ENCODE measurements at places on chromosomes 12 and 14.

DNA sequence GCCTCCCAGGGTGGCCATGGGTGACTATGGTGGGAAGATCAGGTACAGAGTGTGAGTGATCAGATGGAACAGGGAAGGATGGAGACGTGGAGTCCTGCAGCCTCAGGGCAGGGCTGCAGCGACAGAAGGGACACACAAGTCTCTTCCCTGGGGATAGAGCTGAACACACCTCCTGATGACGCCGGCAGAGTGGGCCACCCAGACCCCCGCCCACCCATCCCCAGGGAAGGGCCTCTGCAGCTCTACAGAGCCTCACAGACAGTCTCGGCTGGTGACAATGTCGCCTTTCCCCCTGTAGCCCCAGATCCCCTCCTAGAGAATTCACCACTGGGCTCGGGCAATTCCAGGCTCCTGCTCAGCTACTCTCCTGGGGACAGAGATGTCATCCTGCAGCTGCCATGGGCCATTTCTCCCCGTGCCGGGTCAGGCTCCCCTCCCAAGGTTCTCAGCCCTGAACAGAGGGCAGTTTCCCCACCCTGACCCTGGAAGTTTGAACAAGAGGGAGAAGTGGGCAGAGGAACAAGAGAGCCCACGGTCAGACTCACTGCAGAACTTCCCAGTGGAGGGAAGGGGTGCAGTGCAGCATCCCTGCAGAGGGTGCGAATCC, 115.7 kb downstream of the NCOR2 start:
- no peak for DNase-seq

GRCh38 chr14:24113801-24114531, 611 bp upstream of the DCAF11 start:
- peak; percentile 84 for DNase-seq

- no peak for DNase-seq
Measured at GRCh38 chr12:2412305-2412643, 359.5 kb downstream of the CACNA1C start.

GRCh38 chr12:91033251-91033650, 24.6 kb downstream of the KERA start:
- DNase-seq: no peak

GRCh38 chr12:53737951-53738405, 10.7 kb upstream of the CALCOCO1 start:
- no peak for DNase-seq

- DNase-seq: no peak
Measured at GRCh38 chr14:69137843-69138535, 14.9 kb downstream of the DCAF5 start.

DNA sequence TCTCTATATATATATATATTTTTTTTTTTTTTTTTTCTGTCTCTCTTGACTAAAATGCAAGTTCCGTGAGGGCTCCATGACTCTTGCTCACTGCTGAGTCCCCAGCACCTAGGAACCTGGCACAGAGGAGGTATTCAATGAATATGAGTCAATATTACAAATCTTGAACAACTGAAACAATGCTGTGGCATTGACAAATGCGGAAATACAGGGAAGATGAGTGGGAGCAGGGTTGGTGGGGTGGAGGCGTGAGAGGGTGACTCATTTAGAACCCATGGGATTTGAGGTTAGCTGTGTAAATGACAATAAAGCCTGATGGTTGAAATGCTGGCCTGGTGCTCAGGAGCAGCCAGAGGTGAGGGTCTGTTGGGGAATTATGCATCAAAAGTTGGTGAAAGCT, 121.7 kb upstream of the FUT8 start:
- no peak for DNase-seq

- DNase-seq: no peak
Measured at GRCh38 chr14:95849761-95850160, 26.9 kb upstream of the TUNAR start.

GRCh38 chr14:68282479-68283377, 463.1 kb downstream of the RAD51B start:
- DNase-seq: no peak

DNA sequence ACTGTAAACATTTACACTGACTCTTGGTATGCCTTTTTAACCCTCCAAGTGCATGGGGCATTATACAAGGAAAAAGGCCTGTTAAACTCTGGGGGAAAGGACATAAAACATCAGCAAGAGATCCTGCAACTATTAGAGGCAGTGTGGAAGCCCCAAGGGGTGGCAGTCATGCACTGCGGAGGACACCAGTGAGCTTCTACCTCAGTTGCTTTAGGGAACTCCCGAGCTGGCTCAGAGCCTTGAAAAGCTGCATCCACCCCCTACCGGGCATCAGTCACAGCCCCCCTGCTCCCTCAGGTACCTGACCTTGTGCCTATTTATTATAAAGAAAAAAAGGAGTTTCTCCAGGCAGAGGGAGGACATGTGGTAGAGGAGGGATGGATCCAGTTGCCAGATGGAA, 695.6 kb upstream of the LMO3 start:
- no peak for DNase-seq

DNA sequence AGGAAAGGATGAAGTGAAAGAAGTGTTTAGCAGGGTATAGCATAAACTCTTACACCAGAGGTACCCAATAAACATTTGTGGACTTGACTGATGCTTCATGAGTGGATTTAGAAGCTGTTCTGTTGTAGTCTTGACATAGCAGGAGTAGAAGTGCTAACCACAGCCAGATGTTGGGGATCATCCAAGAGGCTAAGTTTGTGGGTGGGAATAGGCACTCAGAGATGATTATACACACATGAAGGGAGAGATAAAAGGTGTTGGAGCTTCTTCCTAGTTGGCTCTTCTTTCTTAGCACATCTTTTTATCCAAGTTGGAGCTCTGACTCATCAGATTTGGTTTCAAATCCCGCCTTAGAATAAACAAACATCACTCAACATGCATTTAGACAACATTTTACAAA, 166.7 kb upstream of the E2F7 start:
- DNase-seq: no peak

DNA sequence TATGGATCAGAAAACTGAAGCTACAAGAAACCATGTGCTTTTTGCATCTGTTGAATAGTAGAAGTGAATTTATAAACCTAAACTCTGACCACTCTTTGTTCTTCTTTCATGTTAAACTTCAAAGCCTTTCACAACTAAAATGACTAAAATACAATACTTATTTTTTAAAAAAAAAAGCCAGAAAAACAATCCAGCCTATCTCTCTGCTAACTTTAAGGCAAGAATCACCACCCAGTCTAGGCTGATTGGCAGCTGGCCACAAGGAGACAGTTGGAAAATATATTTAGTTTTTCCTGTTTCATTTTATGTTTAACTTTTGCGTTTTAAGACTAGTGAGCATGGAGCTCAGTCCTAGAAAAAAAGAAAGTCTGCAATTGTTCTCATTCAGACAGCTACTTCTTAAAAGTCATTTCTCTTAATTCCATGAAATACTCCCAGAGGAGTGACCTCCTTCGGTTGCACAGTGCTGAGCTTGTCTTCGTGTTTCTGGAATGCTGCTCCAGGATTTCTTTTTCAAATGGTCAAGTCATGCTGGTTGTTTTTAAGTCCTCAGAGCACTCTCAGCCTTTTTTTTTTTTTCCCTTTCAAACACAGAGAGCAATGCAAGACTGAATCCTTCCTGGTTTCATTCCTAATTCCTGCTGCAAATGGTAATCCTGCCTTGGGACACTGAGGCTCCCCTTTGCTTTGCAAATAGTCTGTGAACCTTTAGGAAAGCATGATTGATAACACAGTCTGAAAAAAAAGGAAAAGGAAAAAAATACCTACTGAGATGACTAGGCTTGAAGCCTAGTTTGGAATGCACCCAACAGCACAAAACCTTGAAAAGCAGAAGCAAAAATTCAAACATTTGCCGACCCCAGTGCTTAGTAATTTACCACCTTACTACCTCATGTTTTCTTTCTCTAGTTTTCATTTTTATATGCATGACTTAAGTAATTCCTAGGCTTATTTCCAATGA, 233.3 kb upstream of the DAAM1 start:
- no peak for DNase-seq

DNA sequence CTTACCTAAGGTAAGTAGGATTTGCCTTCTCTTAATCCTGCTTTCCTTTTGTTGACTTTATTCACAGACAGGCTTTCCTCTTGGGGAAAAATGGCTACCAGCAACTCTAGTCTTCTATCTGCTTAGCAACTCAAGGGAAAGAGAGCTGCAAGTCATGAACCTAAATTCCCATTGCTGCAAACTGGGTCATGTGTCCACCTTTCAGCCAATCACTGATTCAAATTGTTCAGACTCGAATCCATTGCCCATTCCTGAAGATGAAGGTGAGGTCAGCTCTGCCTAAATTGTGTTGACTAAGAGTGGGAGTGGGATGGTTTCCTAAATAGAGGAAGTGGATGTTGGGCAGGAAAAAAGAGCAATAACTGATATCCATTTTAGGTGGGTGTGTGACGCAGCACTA, 7.7 kb downstream of the FBXW8 start:
- no peak for DNase-seq

DNA sequence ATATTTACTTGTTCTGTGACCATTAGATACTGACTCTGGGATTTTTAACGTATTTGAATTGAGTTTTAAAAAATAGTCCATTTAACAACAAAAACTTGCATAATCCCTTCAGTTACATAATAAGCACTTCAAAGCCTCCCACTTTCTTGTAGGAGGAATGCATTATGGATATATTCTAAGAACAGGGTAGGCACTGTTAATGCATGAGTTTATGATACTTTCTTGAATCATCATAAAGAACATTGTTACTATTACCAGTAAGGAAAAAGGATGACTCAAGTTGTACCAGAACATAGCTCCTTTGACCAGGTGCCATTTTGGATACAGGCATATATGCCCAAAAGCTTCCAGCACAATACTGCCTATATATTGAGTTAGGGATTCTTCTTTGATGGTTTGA, 671.4 kb downstream of the GALC start:
- no peak for DNase-seq

DNA sequence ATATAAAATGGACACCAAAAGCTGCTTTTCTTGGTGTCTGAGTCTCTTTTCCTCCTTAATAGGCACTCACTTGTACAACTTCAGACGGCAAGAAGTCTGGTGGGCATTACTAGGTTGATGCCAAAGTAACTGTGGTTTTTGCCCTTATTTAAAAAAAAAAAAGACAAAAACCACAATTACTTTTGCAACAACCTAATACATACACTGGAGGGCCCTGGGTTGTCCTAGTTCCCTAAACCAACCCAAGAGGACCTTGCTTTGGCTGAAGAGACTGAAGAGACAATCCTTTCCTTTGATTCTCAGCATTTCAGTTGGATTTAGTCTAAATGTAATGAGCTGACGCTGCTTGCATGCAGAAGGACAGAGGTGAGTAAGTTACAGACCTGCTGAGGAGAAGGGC, 16.2 kb upstream of the PLEKHG3 start:
- no peak for DNase-seq

DNA sequence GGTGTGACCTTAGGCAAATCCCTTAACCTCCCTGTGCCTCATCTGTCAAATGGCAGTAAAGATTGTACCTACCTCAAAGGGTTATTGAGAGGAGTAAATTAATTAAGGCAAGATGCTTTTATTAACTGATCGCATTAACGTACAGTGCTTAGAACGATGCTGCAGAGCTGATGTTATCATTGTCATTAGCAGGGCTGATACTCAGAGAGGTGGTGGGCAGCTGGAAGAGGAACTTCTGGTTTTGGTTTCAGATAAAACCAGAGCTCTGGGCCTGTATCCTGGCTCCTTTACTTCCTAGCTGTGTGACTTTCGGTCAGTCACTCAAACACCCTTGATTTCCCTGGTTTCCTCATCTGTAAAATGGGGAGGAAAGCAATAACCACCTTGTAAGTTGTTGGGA, 55.1 kb downstream of the CALM1 start:
- no peak for DNase-seq

All from NCI-H146 (cell line).